Heart right ventricle (tissue), 16 donors: ENCODE measurements at places on chromosomes 4 and X. TPM values are rescaled to one million over a fixed set of nuclear protein-coding genes. Genes with fewer than 3 reads are reported as not detected.
A peak's percentile ranks its signal among the peaks of the same experiment; 100 is the strongest.

- H3K4me3 ChIP-seq: peak overlapping the region; percentile 32
- no peaks in the 10 kb centered on the region for H3K36me3 ChIP-seq
- peak overlapping the region; percentile 28 for H3K27ac ChIP-seq
- H3K4me1 ChIP-seq: no peaks in the 10 kb centered on the region
- DNase-seq: no peak
These were observed 30.9 kb downstream of the CD38 start for GRCh38 chr4:15809058-15809457.

- DNase-seq: no peak
- H3K27me3 ChIP-seq: no peaks in the 10 kb centered on the region
- no peaks in the 10 kb centered on the region for H3K36me3 ChIP-seq
- no peak overlapping the region for H3K27ac ChIP-seq
- peaks cover 11% of the 10 kb centered on the region for H3K4me1 ChIP-seq
These were observed 110.0 kb downstream of the IRF2 start for GRCh38 chr4:184364100-184364921.

GRCh38 chrX:97705936-97706335 is 822.2 kb downstream of the RPA4 start:
- no peaks in the 10 kb centered on the region for H3K27me3 ChIP-seq
- H3K4me1 ChIP-seq: no peaks in the 10 kb centered on the region
- H3K27ac ChIP-seq: no peak overlapping the region
- H3K4me3 ChIP-seq: no peak overlapping the region
- DNase-seq: no peak

GRCh38 chr4:183599690-183600089 is 59.3 kb downstream of the RWDD4 start:
- no peaks in the 10 kb centered on the region for H3K36me3 ChIP-seq
- no peak for DNase-seq
- no peaks in the 10 kb centered on the region for H3K4me1 ChIP-seq

- no peaks in the 10 kb centered on the region for H3K4me1 ChIP-seq
- no peak overlapping the region for H3K4me3 ChIP-seq
- H3K36me3 ChIP-seq: no peaks in the 10 kb centered on the region
- no peak overlapping the region for H3K27ac ChIP-seq
- H3K27me3 ChIP-seq: no peaks in the 10 kb centered on the region
These were observed 209.5 kb upstream of the CPEB2 start for GRCh38 chr4:14792702-14793227.

DNA sequence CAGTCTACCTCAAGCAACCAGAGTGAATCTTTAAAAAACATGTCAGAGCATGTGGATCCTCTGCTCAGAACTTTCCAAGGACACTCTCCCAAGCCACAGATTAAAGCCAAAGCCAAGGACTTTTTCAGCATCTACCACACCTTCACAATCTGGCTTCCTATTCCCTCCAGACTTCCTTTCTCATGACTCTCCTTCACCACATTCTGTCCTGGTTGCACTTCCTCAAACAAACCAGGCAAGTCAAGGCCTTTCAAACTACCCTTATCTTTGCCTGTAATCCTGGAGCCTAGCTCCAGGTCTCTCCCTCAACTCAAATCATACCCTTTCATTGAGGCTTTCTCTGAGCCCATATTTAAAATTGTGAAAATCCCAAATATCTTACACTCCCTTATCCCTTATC is 191.6 kb upstream of the GALNTL6 start:
- H3K36me3 ChIP-seq: no peaks in the 10 kb centered on the region
- DNase-seq: no peak
- no peaks in the 10 kb centered on the region for H3K27me3 ChIP-seq
- no peak overlapping the region for H3K27ac ChIP-seq

- no peak overlapping the region for H3K4me3 ChIP-seq
- H3K36me3 ChIP-seq: no peaks in the 10 kb centered on the region
- no peaks in the 10 kb centered on the region for H3K27me3 ChIP-seq
- peaks cover 46% of the 10 kb centered on the region for H3K4me1 ChIP-seq
These were observed 13.6 kb downstream of the GASK1B start for GRCh38 chr4:158159054-158159717.

GRCh38 chrX:19566359-19567222 is 51.3 kb upstream of the MAP3K15 start:
- no peak for DNase-seq
- H3K4me1 ChIP-seq: no peaks in the 10 kb centered on the region
- no peak overlapping the region for H3K27ac ChIP-seq
- H3K4me3 ChIP-seq: no peak overlapping the region

DNA sequence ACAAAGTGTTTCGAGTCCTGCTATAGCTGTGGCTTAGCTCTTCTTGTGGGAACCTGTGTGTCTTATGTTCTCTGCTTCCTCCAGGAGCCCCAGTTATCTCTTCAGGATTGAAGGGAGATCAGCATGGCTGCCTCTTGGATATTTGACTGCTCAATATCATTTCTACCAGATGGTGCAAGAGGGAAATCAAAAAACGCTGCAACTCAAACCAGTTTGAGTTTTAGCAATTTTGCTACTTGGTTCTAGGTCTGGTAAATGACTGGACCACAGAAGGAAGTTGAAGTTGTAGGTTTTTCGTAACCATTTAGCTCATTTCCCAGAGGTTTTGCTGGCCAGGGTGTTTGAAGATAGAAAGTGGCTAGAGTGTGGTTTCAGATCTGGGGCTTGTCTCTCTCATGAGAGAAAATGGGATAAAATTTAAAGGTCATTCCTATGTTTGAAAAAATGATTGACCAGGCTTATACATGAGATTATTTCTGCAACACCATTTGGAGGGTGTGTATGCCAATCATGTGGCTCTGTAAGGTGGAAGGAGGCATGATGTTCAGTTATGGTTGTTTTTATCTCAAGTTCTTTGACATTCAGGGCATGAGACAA is 210.4 kb downstream of the SPRY1 start:
- H3K27me3 ChIP-seq: no peaks in the 10 kb centered on the region
- no peaks in the 10 kb centered on the region for H3K4me1 ChIP-seq
- H3K27ac ChIP-seq: no peak overlapping the region

INTU gene
- 1.3 TPM for polyA plus RNA-seq

SYN1 gene
- 7.0 TPM for polyA plus RNA-seq

TCEAL2 gene
- 0.09 TPM for polyA plus RNA-seq

MAGEB17 gene
- not detected for polyA plus RNA-seq

TCEAL6 gene
- not detected for polyA plus RNA-seq

SERTM2 gene
- polyA plus RNA-seq: not detected

NRK gene
- polyA plus RNA-seq: 1.2 TPM
